ENCODE measurements at places on chromosomes 12 and 14.

- DNase-seq, result no peak
Measured at GRCh38 chr12:118520214-118521035, 144.1 kb downstream of the SUDS3 start.

GRCh38 chr12:130981074-130981742 lies 27.5 kb downstream of the ADGRD1 start:
- DNase-seq, result no peak

DNA sequence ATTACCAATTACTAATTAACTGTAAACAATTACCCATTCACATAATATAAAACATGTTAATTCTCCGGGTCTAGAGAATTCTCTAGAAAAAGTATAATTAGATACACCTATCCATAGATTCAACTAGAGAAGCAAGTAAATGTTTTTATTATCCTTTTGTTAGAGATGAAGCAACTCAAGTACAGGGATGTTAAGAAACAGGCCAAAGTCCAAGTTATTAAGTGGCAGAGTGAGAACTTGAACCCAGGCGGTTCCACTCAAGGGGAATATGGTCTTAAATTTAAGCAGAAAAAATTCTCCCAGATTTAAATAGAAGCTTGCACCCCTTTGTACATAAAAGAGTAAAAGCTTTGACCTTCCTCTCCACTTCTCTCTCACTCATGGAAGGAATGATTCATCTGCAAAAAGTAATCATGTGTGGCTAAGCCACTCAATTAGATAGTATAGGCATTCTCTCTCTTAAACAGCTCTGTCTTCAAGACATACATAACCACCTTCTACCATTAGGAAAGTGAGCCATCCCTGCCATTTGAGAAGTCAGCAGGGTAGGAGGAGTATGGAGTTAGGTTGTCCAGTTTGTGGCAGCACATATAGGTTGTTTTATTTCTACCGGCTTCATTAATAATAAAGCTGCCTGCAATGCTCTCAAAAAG lies 34.1 kb downstream of the ERGIC2 start:
- DNase-seq, result no peak

- DNase-seq, result no peak
Measured at GRCh38 chr12:99056186-99056585, 411.1 kb downstream of the APAF1 start.

- no peak for DNase-seq
Measured at GRCh38 chr12:113609692-113610469, 138.2 kb upstream of the LHX5 start.

Measured in CD4-positive, alpha-beta T cell treated with Interferon alpha-2 for 1 hour (primary cell).